ENCODE measurements at places on chromosomes 12 and 14.

DNA sequence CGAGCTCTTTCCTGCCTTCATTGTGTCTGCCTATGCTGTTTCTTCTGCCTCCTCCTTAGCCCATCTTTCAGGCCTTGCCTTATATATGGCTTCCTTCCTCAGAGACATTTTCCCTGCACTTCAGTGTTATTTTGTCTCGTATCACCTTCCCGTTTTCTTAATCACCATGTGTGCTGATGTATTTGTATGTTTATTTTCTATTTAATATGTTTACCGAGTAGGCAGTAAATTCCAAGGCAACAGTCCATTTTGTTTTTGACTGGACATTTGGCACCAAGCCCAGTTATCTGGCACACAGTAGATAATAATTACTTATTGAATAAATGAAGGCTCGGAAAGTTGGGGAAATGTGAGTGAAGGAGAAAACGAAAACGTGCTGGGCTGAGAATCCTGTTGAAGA lies 4.6 kb upstream of the POU6F1 start:
- no peak for DNase-seq

- no peak for DNase-seq
Observed at GRCh38 chr12:51051787-51052186, 3.7 kb downstream of the LETMD1 start.

DNA sequence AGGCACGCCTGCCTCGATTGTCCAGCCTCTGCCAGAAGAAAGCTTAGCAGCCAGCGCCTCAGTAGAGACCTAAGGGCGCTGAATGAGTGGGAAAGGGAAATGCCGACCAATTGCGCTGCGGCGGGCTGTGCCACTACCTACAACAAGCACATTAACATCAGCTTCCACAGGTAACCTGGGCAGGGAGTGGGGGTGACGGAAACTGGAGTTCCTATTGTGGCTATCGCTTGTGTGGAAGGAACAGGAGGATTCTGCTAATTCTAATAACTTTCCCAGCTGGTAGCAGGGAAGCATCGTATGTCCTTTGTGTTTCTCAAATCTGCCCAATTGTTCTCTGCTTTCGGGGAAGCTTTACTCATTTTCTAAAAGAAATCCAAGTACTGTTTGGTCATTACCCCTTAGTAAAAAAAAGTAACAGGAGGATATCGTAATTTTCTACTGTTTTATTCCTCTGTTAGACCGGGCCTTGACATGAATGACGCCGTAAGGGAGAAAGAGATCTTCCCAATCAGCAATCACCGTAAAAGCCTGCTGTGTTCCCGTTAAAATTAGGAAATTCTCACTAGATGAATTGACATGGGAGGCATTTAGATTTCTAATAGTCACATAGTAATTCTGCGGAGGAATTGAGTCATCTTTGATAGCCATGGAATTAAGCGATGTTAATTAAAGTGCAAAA lies 449 bp downstream of the THAP2 start:
- no peak for DNase-seq

DNA sequence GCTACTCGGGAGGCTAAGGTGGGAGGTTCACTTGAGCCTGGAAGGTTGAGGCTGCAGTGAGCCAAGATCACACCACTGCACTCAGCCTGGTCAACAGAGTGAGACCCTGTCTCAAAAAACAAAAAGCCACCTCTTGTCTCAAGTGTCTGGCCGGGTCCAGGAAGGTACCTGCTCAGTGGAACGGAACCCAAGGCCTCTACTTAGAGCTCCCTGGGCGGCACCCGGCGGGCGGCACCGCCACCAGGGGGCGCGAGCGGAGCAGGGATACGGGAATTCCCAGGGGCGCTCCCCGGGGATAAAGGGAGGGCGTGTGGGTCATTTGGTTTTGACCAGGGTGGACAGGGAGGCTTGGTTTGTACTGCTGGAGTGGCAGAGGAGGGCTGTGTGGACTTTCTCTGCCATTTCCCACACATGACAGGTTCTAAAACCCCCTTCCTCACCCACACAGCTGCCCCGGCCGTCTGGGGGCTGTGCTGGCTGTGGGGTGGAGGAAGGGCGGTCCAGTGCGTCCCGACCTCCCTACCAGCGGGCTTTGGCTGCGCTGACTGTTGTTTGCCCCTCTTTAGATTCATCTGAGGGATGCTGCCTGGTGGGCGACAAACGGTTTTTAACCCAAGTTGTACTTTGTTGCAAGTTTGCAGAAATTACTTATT lies 91.4 kb downstream of the SETD3 start:
- peak; percentile 73 for DNase-seq

DNA sequence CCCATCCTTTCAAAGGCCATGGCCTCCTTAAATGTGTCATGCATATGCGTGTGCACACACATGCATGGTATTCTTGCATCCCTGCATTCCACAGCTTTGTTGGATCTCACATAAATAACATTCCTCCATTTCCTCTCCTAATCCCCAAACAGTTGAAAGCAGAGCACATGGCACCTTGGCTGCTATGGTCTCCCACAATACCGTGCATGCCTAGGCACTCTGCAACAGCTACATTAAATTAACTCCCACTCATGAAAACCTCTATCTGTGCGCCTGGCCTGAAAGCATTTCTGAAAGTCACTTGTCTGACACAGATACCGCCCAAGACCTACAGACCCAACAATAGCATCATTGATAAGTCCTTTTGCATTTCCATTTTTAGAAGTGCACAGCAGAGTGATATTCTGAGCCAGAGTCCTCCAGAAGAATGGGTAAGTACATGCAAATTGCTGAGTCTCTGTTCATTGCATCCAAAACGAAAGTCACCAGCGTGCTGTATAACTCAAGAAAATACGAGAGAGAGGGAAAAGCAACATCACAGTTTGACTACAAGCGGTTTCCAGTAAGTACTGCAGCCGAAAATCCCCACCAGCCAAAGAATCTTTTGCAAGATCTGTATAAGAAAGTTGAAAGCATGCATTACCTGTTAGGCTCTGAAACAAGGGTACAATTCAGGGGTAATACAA lies 436 bp downstream of the ASB2 start:
- DNase-seq, result no peak

- peak; percentile 73 for DNase-seq
Observed at GRCh38 chr14:50773632-50774541, 57.1 kb downstream of the NIN start.

GRCh38 chr12:49882851-49883464 lies 20.7 kb downstream of the FAIM2 start:
- DNase-seq, result peak; percentile 77

- DNase-seq, result peak; percentile 69
Observed at GRCh38 chr12:84910549-84911241, 1.9 kb downstream of the SLC6A15 start.

DNA sequence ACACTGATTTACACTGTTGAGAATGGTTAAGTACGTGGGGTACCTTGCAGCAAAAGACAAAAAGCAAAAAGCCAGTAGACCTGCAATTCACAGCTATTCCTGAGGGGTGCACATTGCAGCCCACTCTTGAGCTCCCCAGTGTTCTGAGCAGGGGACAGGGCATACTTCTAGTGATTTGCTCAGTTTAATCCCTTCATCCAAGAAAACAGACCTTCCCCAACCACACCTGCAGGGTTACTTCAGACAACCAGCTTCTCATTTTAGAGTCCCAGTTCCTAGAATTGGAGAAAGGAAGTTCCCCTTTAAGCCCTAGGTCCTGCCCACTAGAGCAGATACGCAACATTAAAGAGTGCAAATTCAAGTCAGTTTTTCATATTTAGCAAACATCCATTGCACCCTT lies 3.6 kb upstream of the WSB2 start:
- no peak for DNase-seq

DNA sequence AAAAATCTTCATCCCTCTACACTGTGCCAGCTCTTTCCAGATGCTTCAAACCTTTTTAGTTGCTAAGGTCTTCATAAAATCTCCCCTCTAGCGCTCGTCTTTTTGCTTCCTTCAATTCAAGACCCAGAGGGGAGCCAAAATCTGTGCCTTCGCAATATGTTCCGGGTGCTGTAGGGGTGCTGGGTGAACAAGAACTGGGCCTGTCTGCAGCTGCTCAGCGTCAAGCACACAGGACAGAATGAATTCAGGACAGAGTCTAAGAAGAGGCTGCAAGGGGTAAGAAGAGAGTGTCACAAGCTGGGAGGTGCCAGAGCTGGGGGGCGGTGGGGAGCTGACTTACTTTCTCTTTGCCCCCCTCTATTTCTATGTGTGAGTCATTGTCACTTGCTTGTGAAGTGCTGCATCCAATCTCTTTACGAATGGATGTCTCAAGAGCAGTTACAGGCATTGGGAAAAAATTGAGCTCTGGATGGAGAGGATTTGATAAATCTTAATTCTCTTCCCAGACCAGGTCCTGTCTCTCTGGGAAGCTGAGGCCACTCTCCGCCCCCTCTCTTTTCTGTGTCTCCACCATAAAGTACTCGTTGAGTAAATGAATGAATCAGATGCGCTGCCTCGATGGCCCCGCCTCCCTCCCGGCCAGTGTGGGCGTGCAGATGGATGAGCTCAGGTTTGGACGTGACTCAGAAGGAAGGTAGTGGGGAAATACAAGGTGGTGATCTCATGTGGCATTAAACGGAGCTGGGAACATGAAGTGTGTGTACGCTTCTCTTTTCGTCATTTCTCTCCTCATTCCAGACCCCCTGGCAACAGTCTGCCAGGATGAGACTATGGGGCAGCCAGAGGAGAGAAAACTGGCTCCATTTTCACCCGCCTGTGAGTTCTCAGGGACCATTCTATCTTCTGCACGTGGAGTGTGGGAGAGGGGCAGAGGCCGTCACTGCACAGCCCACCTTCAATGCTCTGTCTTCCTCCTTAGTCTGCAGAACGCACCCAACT lies 91.3 kb downstream of the TSPAN9 start:
- no peak for DNase-seq

- peak; percentile 9 for DNase-seq
Observed at GRCh38 chr12:62660756-62661155, 194.1 kb downstream of the MON2 start.

DNA sequence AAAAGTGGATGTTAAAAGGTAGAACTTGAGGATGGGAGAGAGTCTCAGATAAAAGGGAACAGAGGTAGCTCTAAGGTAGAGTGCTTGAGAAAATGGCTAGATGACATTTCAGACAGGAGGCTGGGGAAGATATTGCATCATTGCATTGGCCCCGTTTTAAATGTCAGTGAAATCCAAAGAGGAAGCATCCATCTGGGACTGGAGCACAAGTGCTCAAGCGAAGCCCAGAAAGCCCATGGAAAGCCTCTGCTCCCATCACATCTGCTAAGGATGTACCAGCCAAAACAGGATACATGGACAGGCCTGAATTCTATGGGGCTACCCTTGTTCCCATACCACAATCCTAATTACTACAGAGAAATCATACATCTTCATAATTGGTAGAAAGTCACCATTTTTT lies 581.5 kb upstream of the TMEM132C start:
- DNase-seq, result no peak

DNA sequence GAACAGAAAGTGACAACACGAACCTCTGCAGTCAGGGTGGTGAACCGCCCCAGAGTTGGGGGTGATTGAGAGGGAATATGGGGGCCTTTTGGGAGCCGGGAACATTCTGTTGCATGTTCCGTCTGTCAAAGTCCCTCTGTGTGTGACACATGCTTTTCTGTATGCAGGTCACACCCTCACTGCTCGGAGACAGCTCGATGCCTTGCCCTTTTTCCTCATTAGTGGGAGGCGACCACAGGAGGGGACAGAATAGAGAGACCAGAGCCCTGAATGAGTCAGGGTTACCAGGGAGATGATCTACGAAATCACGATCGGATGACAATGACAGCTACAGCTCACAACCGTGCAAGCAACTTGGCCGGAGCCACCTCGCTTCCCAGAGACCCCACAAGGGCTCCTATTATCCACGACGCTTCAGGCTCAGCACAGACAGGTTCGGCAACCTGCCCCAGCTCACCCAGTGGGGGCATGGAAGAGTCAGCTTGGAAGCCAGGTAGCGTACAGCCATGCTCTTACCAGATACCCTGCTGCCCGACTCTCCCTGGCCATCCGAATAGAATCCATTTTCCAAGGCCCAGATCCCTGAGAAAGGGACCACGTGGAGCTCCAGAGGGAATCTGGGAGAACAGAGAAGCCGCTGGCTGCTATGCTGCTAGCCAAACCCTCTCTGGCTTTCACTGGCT lies 38.8 kb downstream of the TESC start:
- no peak for DNase-seq

GRCh38 chr14:68677476-68677875 lies 115.4 kb downstream of the ZFP36L1 start:
- DNase-seq, result no peak

DNA sequence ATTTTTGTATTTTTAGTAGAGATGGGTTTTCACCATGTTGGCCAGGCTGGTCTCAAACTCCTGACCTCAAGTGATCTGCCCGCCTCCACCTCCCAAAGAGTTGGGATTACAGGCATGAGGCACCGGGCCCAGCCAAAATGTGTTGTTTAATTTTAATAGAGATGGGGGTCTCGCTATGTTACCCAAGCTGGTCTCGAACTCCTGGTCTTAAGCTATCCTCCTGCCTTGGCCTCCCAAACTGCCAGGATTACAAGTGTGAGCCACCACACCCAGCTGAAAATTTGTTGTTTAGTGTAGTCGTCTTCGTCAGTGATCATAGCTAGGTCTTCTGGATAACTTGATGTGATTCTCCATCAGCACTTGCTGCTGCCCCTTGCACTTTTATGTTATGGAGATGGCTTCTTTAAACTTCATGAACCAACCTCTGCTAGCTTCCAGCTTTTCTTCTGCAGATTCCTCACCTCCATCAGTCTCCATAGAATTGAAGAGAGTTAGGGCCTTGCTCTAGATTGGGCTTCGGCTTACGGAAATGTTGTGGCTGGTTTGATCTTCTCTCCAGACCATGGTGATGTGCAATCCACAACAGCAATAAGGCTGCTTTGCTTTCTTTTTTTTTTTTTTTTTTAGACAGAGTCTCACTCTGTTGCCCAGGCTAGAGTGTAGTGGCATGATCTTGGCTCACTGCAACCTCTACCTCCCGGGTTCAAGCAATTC lies 13.0 kb downstream of the ISCU start:
- DNase-seq, result peak; percentile 24

GRCh38 chr12:66196806-66197205 lies 7.8 kb downstream of the IRAK3 start:
- no peak for DNase-seq

DNA sequence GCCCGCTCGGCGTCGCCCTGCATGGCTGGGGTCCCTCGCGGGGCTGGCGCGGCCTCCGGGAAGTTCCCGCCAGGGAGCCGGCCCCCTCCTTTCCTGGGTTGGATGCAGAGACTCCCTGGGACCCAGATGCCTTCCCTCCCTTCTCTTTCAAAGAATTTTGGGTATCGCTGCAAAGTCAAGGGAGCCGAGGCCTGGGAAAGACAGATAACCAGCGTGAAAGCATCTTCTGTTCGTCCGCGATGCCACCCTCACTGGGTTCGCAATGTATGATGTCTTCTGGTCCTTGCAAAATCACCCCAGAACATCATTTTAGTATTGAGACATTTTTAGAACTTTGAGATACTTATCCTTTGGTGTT lies 451 bp downstream of the IRAK3 start:
- no peak for DNase-seq

DNA sequence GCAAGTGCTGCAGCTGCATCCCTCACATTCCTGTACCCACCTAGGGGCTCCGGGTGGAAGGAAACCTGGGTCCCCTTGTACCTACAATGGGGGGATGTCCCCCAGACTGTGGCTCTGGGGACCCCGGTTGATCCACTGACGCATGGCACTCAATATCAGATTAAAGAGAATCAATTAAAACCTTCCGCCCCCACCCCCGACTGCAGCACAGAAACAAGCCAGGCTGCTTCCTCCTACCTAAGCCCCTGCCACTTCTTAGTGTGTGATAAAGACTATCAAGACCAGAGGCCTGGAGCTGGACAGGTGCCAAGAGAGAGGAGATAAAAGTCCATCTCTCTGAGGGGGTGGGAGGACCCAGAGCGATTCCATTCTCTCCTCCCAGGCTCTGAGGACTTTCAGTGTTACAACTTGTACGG lies 28.2 kb upstream of the RPLP0 start:
- no peak for DNase-seq

GRCh38 chr12:49893753-49894750 lies 9.6 kb downstream of the FAIM2 start:
- DNase-seq, result no peak

All from ecto neural progenitor cell (in vitro differentiated cells).